ENCODE measurements at places on chromosomes 2 and 18.

- DNase-seq = no peak
Observed at GRCh38 chr2:196331851-196332250, 160.5 kb upstream of the STK17B start.

GRCh38 chr2:27636766-27637165 lies 7.9 kb downstream of the GPN1 start:
- no peak for DNase-seq

DNA sequence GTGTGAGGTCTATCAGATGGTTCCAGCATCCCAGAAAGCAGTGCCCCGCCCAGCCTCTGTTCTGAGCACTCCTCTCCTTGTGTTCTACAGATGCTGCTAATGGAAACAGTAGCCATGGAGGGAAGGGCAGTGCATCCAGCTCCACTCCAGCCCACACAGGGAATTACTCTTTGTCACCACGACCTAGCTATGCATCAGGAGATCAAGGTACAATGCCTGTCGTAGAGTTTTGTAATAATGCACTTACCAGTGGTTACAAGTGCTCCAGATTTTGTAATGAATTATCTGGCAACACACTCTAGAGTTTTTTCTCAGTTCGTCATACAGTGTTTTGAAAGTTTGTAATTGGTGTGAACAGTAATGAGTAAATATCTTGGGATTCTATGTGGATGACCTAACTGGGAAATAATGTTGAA lies 161.1 kb downstream of the ESCO1 start:
- DNase-seq = no peak

DNA sequence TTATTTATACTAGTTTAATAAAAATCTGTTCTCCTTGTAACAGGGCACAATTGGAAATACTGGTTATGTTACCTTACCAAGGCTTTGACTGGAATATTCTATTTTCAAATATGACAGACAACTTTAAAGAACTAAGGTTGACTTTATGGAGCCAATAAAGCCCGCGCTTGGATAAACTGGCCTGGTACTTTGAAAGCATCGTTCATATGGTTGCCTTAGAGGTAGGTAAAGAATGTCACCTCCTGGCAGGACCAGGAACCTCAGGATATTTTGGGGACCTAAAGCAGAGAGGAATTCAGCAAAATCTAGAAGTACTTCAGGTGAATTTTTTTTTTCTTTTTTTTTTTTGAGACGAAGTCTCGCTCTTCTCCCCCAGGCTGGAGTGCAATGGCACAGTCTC lies 71.2 kb upstream of the CREB1 start:
- no peak for DNase-seq

DNA sequence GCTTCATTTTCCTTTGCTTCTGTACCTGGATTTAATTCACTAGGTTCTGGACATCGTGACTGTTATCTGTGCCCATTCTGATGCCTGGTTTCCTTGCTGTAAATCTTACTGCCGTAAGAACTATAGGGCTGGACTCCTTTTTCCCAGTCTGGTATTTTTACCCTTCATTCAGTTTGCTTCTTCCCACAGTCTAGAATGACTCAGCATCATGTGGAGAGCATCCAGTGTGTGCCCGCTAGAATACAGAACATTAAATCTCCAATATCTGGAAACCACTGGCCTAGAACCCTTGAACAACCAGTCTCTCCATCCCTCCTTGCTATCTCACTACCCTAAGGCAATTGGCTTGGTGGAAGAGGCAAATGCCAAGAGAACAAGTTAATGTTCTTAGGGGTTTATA lies 1075.4 kb upstream of the ZEB2 start:
- DNase-seq = no peak

GRCh38 chr2:235910067-235910466 lies 258.1 kb downstream of the GBX2 start:
- DNase-seq = no peak

- no peak for DNase-seq
Observed at GRCh38 chr18:45321520-45321919, 293.8 kb upstream of the SLC14A2 start.

GRCh38 chr18:37314534-37314933 lies 251.1 kb downstream of the CELF4 start:
- DNase-seq = no peak

Measured in NCI-H526 (cell line).